Activated naive CD4-positive, alpha-beta T cell (primary cell): ENCODE measurements at places on chromosomes 4 and X.

DNA sequence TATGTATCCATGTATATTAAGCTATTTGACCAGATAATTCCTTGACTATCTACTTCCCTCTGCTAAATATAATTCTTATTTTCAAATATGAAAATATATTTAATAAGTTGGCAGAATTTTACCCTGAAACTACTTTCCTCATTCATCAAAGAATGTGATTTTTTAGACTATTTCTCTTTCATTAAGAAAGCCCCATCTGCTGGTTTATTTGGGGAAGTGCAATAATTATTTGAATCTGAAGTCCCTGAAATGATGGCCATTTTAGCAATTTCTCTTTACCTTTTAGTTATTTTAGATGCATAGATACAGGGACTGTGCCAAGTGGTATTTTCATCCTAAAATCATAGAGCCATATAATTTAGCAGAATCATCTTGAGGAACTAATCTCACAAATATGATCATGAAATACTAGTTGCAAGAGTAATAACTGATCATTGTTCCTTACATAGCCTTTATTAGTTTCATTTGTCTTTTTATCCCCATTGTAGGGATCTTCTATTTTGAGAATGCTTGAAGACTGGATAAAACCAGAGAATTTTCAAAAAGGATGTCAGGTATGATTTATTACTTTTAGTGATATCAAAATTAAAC lies 39.0 kb downstream of the ENPEP start:
- DNase-seq: no peak

DNA sequence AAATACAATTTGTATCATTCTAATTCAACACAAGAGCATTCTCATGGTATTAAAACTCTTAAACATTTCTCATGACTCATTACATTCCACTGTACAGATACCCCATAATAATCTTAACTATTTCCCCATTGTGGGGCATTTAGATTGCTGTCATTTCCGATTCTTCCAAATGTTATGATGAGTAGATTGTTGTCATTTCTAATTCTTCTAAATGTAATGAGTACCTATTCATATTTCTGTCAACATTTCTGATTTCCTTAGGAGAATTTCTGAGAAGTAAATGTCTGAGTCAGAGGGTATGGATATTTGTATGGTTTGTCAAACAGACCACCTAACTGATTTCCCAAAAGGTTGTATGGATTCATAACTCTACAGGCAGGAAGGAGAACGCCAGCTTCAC lies 8.3 kb downstream of the S100G start:
- no peak for DNase-seq

DNA sequence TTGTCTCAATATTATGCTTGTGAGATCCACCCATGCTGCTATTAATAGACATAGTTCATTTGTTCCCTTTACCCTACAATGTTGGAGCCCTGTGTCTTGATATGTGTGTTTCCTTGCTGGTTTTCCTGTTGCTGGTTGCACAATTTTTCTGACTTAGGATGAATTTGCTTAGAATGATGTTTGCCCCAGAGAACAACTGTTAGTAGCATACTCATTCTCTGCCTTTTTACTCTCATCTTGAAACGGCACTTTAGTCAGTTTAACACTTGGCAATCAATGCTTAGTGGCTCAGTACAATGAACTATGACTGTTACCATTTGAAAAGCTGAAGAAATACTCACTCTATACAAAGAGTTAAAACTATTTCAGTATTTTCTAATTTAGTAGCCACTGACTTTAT lies 158.8 kb upstream of the NDST4 start:
- DNase-seq: no peak

GRCh38 chr4:187064033-187064432 lies 340.4 kb upstream of the FAT1 start:
- DNase-seq: no peak

- DNase-seq: no peak
Measured at GRCh38 chr4:127525608-127526007, 107.1 kb upstream of the INTU start.

DNA sequence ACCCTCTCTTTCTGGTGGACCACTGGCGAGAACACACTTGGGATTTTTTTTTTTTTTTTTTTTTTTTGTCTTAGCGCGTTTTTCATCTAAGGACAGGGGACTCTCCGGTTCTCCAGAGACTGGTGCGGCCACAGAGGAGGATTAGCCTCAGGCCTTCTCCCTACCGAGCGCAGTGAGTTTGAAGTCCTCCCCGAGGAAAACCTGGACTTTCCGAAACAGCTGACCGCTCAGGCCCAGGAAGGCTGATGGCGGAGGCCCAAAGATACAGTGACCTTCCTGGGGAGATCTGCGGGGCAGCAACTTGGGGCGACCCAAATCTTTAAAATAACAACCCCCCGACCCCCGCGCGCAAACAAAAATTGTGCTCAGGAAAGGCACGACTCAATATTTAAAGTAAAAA lies 9.2 kb downstream of the NKX3-2 start:
- no peak for DNase-seq

- DNase-seq: no peak
Measured at GRCh38 chr4:80101071-80101791, 28.2 kb upstream of the ANTXR2 start.

DNA sequence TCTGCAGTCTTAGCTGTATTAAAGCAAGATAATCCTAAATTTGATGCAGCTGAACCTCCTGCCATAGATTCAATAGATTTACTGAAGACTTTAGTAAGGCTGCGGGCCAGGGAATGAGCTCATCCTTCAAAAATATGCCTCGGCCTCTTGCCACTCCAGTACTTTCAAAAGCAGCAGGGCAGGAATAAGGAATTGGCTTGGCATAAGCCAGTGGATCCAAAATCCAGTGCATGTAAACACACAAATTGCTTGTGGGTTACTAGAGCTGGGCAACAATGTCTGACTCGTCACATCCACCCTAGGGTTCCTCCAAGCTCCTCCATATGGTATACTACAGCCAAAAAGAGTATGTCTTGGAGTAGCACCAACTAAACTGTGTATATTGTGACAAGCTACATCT lies 165.0 kb downstream of the AMELX start:
- no peak for DNase-seq

GRCh38 chr4:135824759-135825296 lies 1623.2 kb upstream of the PABPC4L start:
- no peak for DNase-seq

DNA sequence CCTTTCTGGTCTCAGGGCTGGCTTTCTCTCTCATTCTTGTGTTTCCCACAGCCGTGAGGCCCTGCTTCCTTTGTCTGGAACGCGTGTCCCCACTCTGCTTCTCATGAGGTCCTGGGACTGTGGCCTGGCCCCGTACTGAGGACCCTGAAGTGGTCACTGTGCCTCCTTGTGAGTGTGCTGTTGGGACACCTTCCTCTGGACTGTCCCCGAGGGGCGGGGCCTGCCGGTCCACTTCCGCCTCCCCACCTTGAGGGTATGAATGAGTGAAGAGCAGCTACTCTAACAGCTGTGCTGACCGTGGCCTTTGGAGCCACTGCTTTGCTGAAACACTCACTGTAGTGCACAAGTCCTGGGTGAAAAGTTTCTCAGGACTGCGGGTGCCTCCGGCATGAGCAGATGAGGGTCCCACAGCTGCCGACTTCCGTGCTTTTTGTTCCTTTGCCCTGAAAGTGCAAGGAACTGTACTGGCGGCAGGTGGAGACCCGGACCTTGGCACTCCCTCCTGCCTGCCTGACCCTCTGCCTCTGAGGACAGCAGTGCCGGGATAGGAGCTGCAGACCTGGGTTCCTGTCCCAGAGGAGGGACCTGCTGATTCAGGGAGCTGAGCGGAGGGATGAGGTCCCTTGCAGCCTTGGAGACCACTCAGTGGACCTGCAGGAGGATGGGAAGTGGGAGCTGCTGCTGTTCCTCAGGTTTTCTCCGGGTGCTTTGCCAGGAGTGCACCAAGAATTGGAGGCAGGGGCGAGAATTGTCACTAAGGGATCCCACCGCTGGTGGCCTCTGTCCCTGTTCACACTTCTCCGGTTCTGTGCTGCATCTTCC lies 38.0 kb downstream of the HTT-AS start:
- DNase-seq: no peak

DNA sequence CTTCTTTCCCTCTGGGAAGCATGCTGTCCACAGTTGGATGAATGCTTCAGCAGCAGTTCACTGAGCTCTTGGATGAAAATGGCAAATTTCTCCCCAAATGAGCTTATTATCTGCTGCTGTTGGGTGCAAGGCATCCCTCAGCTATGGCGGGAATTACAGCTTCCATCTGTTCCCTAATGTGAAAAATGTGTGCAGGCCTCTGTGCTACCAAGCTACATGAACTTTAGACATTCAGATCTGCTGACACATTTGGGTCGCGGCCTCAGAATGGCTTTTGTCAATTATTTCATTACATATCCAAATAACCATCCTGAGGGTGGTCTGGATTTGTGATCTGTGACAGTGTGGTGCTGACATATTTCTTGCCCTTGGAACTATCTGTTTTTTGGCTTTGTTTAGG lies 119.5 kb upstream of the SCML1 start:
- no peak for DNase-seq

DNA sequence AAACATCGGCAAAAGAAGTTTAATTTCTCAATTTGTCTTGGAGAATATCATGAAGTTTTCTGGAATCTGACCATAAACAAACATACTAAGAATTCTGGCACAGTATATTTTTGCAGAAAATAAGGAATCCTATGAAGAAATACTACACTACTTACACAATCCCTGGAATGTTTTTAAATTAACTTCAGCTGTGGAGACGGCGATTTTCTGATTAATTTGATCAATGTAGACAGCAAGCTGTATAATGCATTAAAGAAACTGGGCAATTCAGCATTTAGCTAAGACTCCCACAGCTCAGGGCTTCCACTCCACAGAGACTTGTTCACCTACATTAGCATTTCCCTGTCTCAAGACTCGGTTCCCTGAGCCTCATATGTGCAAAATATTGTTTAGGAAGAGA lies 12.2 kb downstream of the EGFL6 start:
- DNase-seq: no peak

GRCh38 chr4:41081847-41082246 lies 132.5 kb downstream of the APBB2 start:
- DNase-seq: no peak

DNA sequence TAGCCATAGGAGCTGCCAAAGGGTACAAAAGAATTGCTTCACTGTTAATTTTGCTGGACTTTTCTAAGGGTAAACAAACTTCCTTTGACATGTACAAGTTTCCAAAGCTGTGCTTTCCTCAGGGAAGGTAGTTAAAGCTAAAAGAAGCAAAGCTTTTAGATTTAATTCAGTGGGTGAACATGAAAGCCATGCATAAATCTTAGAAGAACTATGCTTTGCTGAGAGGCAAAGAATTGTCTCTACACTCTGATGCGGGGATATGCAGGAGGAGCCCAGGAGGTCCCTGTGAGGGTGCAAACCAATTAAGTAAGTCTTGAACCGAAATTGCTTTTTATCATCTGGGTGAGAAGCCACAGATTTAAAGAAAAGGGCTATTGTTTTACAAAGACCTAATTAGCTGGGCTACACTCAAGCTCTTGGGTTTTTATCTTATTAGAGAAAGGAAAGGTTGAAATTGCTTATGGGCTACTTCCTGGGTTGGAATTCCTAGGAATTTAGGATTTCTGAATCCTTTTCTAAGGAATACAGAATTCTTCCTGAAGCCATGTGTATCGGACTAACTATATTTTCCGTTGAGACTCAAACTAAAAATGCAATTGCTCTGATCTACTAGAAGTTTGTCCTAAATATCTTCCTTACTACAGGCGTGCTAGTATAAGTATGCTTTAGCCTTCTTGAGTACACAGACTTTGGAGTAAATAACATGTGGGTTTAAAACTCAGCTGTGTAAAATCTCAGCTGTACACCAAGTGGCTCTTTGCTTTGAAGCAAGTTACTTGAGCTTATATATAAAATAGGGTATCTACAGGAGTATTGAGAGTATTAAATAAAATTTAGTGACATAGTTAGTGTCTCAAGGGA lies 188.4 kb upstream of the ANK2 start:
- no peak for DNase-seq

DNA sequence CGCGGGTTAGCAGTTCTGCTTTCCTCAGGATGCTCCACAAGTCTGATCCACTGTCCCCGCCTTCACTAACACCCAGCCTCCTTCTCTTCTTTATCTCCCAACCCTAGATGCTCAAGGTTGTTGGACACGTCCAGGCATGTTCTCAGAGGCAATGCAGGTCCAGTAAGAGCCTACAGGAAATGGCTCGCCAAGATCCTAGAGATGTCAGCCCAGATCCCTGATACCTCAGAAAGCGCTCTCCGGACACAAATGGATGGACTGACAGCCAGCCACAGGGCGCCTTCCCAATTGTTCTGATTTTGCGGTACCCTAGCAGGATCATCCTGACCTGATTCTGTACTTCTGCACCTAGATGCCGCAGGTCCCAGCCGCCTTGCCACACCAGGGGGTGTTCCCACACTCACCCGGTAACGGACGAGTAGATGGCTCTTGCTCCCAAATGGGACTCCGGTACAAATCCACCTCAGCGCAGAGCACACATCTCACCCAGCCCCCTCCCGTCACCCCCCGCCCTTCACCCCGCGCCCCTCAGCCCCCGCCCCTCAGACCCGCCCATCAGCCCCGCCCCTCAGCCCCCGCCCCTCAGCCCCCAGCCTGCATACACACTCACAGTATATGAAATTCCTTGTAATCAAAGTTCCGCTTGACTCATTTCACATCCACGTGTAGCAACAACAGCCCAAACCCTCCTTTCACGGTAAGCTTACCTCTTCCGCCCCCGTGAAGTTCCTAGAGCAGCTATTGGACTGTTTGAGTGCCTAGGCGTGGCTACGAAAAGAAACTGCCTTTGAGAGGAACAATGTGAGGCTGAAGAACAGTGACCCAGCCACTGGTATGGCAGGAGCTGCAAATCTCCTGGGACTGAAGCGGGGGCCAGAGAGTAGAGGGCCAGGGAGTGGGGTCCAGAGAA lies at the start of gene EDA2R:
Gene EDA2R, minus strand, starts transcription at position 488 of the 910 bp plus-strand sequence. CDS start 23,058 bp downstream, outside the sequence.
- no peak for DNase-seq

DNA sequence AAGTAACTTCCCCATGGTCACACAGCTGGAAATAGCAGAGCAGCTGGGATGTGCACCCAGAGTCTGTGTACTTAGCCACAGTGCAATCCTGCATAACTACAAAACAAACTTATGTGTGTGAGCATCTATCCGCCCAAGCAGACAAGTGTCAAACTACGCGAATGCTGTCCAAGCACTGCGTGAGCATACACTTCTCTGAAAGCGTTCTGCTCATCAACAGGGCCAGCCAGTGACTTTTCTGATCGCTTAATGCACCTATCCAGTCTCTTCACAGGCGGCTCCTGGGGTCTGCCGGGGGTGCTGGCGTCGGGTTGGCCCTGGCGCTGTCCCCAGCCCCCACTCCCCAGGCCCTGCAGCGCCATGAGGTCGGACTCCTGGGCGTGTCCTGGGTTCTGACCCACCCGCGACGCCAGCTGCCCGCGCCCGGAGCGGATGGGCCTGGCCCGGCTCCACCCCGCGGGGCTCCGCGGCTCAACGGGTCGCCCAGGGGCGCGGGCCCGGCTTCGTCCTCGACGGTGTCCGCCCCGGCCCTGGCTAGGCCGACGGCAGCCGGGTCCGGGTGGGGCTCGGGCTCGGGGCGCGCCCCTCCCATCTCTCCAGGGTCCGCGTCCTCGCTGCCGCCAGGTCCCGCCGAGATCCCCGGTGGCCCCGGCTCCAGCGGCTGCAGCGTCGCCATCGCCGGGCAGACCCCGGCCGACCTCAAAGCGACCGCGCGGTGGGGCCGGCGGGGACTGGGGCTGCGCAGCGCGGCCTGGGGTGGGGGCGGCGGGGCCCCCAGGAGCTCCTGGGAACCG lies 1.3 kb upstream of the ZNF141 start:
- DNase-seq: no peak
